ENCODE measurements at places on chromosomes 11 and 22.

GRCh38 chr22:32826537-32826936 is 25.0 kb downstream of the TIMP3 start:
- DNase-seq, result no peak

DNA sequence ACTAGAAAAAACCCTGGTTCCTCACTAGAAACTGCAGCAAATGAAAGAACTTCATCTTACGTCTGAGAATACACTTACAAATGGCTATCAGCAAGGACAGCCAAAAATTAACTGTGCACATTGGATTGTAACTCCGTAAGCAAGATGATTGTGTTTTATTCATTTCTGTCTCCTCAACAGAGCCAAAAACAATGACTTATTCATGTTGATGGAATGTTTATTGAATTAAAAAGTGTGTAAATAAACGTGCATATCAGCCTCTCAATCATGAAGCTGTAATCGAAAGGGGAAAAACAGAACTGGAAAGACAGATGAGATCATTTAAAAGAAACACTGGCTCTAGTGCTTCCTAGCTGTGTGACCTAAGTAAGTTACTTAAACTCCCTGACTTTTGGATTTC is 307.5 kb upstream of the ZC3H12C start:
- DNase-seq, result no peak

GRCh38 chr22:48578138-48579042 is 1249.3 kb downstream of the BRD1 start:
- peak; percentile 50 for DNase-seq

DNA sequence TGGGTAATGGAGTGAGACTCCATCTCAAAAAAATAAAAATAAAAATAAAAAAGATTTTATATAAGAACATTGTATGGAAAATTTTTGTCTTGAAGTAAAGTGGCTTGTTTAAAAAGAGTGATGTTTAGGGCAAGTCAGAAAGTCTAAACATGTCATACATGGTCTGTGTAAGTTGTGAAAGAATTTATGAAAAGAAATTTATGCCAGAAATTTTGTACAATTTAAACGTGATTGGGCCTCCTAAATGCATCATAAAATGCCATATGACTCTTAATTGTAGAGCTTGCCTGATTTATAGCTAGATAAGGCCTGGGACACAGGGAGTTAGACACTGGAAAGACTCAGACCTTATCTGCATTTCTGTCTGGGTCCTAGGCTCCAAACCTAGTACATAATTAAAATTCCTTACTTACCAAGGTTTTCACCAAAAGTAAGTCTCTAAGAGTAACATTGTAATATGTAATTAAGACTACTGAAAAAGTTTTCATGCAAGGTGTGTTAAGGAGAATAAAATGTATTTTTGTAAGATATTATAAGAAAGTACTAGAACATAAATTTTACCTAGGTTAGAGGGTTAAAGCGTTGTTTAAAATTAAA is 110.5 kb downstream of the AASDHPPT start:
- DNase-seq, result no peak

- DNase-seq, result no peak
Measured at GRCh38 chr11:61349916-61350315, 11.8 kb downstream of the CYB561A3 start.

DNA sequence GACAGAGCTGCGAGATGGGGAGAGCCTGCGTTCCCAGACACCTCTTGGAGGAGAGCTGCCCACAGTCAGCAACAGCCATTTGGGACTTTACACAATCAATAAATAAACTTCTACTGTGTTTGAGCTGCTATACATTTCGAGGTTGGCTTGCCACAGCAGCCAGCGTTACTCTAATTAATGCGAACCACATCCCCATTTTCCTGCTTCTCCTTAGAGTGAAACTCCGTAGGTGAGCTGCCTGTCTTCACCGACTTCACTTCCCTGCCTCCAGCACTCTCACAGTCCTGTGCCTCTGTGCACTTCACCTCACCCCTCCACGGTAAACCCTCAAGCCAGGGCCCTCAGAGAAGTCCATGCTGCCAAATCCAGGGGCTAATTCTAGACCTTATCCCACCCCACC is 5.9 kb upstream of the SLC22A12 start:
- no peak for DNase-seq

- no peak for DNase-seq
Measured at GRCh38 chr11:87548797-87549196, 511.1 kb downstream of the TMEM135 start.

Data from dorsolateral prefrontal cortex (tissue), 122 donors.